ENCODE measurements at places on chromosomes 13 and 19.

GRCh38 chr19:28834996-28835395, 378.0 kb downstream of the UQCRFS1 start:
- DNase-seq: no peak

GRCh38 chr13:61695147-61695546, 279.5 kb upstream of the PCDH20 start:
- DNase-seq: peak; percentile 7

DNA sequence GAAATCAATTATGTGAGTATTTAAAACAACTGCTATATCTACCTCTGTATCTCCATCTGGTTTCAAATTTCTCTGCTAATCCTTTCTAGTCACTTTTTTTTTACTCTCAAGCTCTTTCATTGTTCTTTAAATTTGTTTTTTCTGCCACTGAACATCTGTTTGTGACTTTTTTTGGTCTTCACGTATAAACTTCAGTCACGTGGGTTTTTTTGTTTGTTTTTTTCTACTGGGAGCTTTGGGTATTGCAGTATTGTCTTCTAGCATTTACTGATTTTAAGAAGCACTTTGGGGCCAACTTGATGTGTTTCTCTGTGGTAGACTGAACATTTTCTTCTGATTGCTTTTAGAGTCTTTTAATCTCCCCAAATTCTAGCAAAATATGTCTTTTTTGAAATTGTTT, 262.6 kb upstream of the RXFP2 start:
- no peak for DNase-seq

DNA sequence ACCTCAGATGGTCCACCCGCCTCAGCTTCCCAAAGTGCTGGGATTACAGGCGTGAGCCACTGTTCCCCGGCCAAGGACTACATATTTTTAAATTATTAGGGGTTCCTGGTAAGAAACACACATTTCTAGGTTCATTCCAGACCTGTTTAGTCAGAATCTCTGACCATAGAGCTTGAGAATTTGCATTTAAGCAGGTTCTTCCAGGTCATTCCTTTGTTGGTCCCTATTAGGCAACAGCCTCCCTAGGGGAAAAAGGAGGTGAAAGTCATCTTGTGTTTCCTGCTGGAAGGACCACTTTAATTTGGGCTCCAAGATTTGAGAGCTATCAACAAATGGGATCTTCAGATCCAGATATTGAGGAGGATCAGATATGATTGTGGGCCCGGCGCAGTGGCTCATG, 16.3 kb downstream of the S1PR2 start:
- no peak for DNase-seq

GRCh38 chr13:76036176-76036575, 400.0 kb downstream of the LMO7 start:
- no peak for DNase-seq

- peak; percentile 36 for DNase-seq
Observed at GRCh38 chr13:113001241-113002140, 32.5 kb downstream of the MCF2L start.

DNA sequence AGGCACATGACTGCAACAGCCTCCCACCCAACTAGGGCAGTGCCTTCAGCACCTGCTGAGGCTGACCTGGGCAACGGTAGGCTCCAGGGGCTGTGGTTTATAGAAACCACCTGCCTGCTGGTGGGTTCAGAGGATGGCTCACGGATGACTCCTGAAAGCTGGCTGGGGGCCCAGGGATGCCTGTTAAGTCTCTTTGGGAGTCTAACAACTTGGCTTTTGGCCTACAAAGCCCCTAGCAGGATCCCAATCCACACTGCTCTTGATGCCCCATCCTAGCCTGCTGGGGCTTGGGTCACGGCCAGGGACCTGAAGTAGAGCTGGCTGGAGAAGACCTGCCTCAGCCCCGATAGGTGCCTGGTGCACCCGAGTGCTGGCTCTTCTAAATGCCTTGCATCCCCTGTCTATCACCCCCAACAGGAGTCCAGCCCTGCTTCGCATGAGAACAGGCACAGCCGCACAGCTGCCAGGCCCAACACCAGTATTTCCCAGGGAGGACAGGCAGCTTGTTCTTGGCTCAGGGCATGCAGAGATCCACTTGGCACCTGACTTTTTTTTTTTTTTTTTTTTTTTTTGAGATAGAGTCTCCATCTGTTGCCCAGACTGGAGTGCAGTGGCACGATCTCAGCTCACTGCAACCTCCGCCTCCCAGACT, 9.1 kb upstream of the EPHX3 start:
- DNase-seq: no peak

DNA sequence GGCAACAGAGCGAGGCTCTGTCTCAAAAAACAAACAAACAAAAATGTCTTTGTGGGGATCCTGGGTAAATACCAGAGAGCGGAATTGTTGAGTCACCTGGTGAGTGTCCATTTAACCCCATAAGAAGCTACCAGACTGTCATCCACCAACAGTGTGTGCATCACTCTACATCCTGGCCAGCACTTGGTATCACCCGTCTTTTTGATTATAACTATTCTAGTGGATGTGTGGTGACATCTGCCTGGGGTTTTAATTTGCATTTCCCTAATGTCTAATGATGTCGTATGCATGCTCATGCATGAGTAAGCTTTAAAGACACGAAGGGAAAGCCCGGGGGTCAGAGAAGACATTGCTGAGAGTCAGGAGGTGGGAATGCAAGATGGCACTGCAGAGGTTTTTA, 126.7 kb upstream of the MRI1 start:
- peak; percentile 21 for DNase-seq

- no peak for DNase-seq
Observed at GRCh38 chr19:29372921-29373797, 152.6 kb upstream of the VSTM2B start.

GRCh38 chr13:63690672-63691071, 2275.0 kb upstream of the PCDH20 start:
- no peak for DNase-seq

GRCh38 chr19:56765137-56765536, 75.4 kb downstream of the PEG3 start:
- peak; percentile 83 for DNase-seq

- peak; percentile 47 for DNase-seq
Observed at GRCh38 chr19:13974073-13974472, 21.8 kb downstream of the DCAF15 start.

DNA sequence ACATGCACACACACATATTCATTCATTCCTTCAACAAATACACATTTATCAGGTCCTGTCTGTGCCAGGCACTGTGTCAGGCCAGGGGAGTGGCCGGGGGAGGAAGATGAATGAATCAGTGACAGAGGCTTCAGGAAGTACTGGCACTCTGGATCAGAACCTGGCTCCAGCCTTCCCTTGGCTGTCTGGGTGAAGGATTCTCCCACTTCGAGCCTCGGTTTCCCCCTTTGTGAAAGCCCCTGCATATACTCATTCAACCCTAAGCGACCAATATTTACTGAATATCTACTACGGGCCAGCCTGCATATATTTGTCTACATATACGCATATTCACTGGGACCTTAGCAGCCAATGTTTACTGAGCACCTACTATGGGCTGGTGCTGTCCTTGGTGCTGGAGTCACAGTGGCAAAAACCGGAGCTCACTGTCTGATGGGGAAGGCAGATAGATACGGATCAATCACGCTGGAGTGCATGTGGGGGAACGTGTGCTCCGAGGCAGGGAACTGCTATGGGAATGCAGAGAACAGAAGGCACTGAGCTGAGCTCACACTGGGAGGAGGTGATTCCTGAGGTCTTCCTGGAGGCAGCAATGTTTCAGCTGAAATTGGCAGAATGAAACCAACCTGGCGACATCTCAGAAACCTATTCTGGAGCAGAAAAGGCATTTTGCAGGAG, 636 bp upstream of the ZNF579 start:
- peak; percentile 34 for DNase-seq

DNA sequence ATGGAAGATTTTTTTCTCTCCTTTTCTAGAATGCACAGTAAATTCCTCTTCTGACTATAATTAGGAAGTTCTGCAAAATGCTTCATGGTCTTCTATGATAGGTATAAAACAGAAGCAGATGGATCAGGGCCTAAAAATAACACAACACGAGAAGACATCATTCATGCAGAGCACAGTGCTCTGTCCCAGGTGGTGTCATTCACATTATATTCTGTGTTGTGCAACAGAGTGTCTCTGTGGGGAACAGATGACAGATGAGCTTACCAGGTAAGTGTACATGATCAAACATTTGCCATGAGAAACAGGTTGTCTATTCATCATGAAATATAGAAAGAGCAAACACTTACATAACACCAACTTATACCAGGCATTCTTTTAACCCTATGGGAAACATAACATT, 288.3 kb downstream of the KCTD12 start:
- DNase-seq: no peak

- no peak for DNase-seq
Observed at GRCh38 chr19:38024992-38025908, 118.2 kb downstream of the SIPA1L3 start.

DNA sequence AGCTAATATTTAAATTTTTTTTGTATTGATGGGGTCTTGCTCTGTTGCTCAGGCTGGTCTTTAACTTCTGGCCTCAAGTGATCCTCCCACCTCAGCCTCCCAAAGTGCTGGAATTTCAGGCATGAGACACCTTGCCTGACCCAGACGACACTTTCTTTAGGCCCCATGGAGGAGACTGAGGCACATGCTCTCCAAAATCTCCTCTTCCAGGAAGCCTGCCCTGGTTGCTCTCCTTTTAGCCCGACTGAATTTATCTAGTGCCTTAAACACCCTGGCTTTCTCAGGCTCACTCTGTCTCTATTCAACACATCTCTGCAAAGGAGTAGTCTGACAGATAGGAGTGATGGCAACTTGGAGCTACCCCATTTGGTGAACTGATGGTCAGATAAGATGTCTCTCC, 18.9 kb downstream of the MYO1F start:
- DNase-seq: no peak

DNA sequence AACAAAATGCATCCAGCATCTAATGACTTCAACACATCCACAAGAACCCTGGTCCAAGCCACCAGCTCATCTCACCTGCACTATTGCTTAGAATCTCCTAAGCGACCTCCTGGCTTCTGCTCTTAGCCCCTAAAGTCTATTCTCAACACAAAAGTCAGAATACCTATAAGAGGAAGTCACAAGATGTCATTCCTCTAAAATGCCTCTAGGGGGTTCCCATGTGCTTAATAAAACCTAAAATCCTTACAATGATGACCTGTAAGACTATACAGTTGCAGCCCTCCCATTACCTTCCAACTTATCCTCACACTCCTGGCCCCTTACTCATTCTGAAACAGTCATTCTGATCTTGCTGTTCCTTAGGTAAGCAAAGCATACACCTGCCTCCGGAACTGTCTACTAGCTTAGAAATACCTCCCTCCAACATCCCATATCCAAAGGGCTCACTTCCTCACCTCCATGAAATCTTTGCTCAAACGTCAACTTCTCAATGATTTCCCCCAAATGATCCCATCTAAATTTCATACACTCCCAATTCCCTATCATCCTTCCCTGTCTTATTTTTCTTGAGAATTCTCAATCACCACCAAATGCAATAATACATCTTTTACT, 10.0 kb downstream of the ATP7B start:
- DNase-seq: no peak

GRCh38 chr13:84896128-84896527, 903.1 kb downstream of the SLITRK6 start:
- peak; percentile 42 for DNase-seq

DNA sequence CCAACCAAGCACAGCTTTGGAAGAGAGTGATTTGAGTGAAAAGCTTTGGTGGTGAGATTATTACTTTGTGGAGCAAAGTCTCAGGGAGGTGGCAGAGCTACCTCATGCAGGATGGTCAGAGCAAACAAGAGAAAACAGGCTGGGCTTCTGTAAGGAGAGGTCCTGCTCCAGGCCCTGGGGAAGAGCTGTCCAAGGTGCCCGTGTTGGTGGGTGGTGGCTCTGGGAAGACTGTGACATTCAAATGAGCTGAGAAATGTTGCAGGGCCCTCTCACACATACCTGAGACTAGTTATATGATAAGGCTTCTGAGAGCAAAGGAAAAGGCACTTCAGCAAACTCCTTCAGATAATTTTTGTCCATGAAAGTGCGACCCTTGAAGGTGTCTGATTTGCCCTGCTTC, 205.5 kb upstream of the SOX21 start:
- no peak for DNase-seq

- DNase-seq: peak; percentile 55
Observed at GRCh38 chr19:3161453-3161852, 17.1 kb upstream of the S1PR4 start.

DNA sequence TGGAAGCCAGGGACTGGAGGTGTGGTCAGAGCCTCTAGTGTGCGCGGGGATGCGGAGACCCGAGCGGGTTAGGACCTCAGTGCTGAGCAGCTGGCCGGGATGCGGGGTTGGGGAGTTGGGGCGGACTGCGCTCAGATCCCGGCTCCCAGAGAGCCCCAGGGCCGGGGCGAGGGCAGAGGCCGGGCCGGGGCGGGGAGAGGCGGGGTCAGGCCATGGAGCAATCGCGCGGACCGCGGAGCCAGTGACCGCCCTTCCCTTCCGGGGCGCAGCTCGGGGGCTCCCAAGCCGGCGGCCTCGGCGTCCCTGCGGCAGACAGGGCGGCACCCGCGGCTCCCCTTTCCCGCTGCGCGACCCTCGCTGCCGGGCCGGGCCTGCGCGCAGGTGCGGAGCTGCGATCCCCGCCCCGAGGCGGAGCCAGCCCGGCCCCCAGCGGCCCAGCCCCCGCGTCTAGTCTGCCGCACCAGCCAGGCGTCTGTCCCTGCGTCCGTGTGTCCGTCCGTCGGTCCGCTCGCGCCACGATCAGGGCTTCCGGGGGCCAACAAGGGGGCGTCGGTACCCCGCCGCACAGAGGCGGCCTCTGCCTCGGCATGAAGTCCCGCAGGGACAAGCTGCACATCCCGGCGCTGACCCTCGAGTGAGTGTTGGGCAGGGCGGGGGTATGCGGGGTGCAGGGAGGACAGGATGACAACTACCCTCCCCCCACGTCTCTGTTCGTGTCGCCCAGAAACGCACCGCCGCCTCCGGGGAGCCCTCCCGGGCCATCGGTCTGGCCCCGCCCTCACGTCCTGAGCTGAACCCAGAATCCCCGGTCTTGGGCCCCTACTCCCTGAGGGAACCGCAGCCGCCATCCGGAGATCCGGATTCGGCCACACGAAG, 12.4 kb downstream of the MAST3 start:
- DNase-seq: peak; percentile 39

DNA sequence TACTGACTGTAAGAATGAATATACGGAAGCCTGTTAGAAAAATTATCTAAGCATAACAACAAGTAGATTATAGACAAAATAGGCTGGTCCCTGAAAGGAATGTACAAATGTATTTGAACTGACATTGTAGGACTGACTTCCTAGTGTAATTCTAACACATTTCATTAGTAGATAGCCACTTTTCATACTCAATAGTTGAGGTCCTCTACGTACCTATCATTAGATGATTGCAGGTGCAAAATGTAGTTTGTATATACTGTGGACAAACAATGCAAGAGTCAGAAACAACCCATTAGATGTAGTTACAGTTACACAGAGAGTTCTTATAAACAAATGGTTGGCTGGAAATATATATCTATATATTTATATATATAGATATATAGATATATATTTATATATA, 402.3 kb upstream of the SLITRK6 start:
- DNase-seq: no peak

GRCh38 chr13:48852911-48853727, 122.6 kb upstream of the FNDC3A start:
- DNase-seq: peak; percentile 49

GRCh38 chr13:71461892-71462291, 405.1 kb downstream of the DACH1 start:
- no peak for DNase-seq
